Suppressor macrophage treated with lipopolysaccharide for 4 hours (primary cell): ENCODE measurements at places on chromosomes 1 and 21.
A peak's percentile ranks its signal among the peaks of the same experiment; 100 is the strongest.

GRCh38 chr1:53371851-53372250 lies 44.0 kb upstream of the LRP8 start:
- no peak for DNase-seq

DNA sequence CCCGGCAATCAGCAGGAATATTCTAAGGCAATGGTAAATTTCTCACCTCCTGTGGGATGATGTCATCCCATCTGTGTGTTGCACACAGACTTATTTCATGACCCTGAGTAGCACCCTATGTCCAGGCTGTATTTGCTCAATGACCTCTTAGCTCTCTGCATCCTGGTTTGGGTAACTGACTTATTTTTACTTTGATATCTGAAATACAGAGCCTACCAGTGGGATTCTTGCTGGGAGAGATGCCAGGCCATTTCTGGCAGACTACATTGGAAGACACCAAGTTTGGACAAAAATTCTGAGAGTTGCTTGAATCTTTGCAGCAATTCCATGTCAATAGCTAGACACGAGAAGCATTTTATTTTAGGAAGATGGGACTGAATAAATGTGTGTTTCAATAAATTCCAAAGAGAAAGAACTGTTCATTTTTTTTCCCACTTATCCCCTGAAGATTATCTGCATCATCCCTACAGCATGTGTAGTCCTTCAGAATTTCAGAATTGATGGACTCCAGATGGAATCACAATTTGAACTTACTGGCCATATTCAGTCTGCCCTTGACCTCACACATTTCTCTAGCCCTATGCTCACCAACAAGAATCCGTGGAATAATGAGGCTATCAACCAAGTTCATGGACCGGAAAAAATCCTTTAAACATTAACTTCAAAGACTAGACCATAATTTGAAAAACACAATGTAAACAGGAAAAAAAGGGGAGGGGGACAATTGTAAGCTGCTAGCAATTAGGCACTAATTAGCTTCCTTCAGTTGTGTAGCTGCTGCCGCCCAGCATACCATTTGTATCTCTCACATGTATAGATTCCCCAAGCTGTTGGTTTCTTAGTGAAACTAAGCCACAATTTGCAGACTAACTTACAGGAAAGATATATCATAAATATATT lies 226.5 kb downstream of the HMCN1 start:
- DNase-seq = no peak

GRCh38 chr1:67464746-67465145 lies 34.5 kb upstream of the SERBP1 start:
- DNase-seq = no peak

- DNase-seq = no peak
These were observed 2.1 kb downstream of the C8B start for GRCh38 chr1:56963667-56964066.

DNA sequence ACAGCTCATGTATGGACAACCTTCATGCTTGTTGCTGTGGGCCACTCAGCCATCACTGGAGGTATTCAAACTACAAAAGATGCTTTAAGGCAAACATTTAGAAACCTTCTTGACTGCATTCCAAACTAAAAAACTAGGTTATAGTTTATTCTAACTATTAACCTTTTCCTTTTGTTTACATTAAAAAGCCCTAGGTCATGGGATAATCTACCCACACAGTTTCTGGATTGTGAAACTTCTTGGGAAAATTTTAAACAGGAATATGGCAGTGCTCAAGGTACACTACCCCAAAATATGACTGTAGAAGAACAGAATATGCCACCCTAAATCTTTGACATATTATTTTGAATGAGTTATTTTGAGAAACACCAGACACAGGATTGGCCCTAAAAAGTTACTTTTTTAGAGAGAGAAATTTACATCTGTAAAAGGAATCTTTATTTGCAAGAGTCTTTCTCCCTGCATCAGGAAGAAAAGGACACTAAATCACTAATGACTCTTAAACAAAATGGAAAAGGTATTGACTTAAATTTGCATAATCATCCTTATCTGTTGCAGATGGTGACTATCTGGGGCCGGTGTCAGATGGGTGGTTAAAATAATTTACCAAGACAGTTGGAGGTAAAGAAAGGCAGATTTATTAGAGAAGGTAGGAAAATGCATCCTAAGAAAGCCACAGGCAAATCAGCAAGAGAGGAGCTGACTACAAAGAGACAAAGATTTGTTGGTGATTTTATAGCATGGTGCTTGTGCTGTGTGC lies 25.1 kb upstream of the NUF2 start:
- DNase-seq = no peak

- DNase-seq = no peak
These were observed 20.1 kb downstream of the SH2D2A start for GRCh38 chr1:156796340-156797097.

DNA sequence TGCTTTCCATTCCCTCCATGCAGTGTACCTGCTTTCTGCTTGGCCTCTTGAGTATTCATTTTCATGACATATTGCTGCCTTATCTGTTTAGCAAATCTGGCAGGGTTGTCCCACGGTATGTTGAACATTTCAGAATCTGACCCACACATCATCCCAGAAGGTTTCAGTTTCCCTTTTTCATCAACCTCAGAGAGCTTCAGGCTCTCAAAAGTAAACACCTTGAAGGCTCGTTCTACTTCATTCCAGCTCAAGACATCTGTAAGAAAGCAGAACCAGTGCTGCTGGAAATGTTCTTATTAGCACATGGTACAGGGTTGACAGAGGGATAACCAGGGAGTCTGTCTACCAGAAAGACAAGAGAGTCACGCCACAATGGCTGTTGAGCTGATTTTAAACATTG lies 103.6 kb downstream of the SPAG17 start:
- no peak for DNase-seq

- no peak for DNase-seq
These were observed 720 bp upstream of the BSDC1 start for GRCh38 chr1:32394890-32395432.

- DNase-seq = no peak
These were observed 5.7 kb downstream of the ZNF672 start for GRCh38 chr1:248843687-248844086.

DNA sequence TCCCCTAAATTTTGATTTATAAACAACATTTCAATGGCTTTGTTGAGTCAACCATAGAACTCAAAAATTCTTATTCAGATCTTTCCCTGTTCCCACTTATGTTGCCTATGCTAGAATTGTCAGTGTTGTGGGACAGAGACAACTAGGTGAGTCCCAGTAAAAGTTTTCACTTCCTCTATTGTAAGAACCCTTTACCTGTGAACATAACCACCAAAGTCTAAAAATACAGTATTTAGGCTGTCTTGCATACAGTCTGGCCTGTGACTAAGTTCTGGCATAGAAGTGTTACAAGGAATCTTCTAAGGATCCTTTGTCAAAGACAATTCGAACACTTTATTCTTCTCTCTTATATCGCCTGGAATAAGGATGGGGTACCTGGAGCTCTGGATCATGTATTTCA lies 1047.9 kb upstream of the NCAM2 start:
- no peak for DNase-seq

GRCh38 chr1:24567792-24568388 lies 12.0 kb downstream of the NCMAP start:
- peak; percentile 48 for DNase-seq

DNA sequence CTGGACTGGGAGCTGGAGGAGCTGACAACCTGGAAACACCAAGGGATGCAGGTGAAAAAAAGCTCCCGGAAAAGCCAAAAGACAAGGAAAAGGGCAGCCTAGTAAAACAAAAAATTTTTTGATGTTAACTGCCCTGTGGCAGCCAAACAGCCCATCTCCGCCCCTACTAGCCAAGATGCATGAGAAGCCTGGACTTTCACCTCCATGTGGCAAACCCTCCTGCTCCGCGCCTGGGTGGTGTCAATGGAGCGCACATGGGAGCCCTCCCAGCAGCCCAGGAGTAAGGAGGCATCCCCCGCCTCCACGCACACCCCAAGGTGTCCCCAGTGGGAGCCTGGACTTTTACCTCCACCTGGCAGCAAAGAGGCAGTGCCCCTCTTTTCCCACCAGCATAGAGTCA lies 30.5 kb downstream of the LEMD1 start:
- DNase-seq = no peak

GRCh38 chr1:5455056-5455455 lies 537.2 kb downstream of the NPHP4 start:
- DNase-seq = no peak

DNA sequence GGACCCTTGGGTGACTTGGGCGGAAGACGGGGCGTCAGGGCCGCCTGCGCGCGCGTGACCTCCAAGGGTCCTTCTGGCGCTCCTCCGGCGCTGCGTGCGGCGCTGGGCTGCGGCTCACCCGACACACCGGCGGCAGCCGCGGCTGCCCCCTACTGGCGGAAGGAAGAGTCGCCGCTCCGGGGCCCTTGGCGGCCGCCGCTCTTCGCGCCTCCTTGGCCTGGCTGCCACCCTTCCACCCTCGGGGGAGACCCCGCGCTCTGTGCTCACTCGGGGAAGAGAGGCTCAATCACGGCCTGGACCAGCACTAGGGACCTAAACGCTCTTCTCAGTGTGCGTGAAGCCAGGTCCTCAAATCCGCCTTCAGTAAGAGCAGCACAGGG lies 89.7 kb downstream of the DMRTA2 start:
- DNase-seq = peak; percentile 74

- no peak for DNase-seq
These were observed 11.5 kb downstream of the TNFSF4 start for GRCh38 chr1:173195596-173196088.

GRCh38 chr1:146032631-146033219 lies 11.2 kb upstream of the HJV start:
- peak; percentile 58 for DNase-seq

GRCh38 chr1:21247892-21248715 lies 42.2 kb downstream of the ECE1 start:
- no peak for DNase-seq

- no peak for DNase-seq
These were observed 53.2 kb upstream of the CFAP126 start for GRCh38 chr1:161420763-161421455.

- no peak for DNase-seq
These were observed 779 bp upstream of the DEGS1 start for GRCh38 chr1:224182057-224182865.

- no peak for DNase-seq
These were observed 122.3 kb downstream of the DHRS3 start for GRCh38 chr1:12495725-12496124.

DNA sequence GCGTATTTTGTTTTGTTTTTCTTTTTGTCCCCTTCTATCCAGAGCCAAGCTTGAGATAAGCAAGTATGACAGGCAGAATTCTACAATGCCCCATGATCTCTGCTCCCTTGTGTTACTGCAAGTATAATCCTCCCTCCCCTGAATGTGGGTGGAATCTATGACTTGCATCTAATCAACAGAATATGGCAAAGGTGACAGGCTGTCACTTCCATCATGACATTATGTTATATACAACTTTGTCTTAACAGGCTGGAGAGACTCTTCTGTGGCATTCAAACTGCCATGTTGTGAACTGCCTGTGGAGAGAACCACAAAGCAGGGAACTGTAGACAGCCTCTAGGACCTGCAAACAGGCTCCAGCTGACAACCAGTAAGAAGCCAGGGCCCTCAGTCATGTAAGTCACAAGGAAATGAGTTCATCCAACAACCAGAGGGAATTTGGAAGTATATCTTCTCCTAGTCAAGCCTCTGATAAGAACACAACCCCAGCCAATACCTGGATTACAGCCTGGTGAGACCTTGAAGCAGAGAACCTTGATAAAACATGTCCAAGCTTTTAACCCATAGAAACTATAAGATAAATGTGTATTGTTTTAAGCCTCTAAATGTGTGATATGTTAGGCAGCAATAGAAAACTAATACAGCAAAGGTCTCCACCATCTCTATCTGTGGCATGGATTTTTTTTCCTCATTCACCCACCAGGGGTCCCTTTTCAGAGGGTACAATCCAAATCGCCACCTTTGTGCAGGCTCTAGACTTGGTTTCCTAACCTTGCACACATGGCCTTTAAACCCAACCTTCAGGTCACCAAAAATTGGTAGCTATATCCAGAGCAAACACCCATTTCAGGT lies 5.7 kb upstream of the C1orf162 start:
- DNase-seq = peak; percentile 35
